ENCODE measurements at places on chromosomes 2 and 18. TPM values are rescaled to one million over a fixed set of nuclear protein-coding genes. Genes with fewer than 3 reads are reported as not detected.

SH3BP4 gene
- 15.4 TPM for total RNA-seq

TLX2 gene
- total RNA-seq = not detected

ZC3H6 gene
- 6.7 TPM for total RNA-seq

IL18RAP gene
- total RNA-seq = not detected

TFPI gene
- total RNA-seq = 310 TPM

POMC gene
- total RNA-seq = 1.0 TPM

MEP1B gene
- not detected for total RNA-seq

HNMT gene
- total RNA-seq = 24.9 TPM

MLPH gene
- 50.9 TPM for total RNA-seq

ATP6V1C2 gene
- under 0.01 TPM for total RNA-seq

ALK gene
- not detected for total RNA-seq

CAPN13 gene
- total RNA-seq = not detected

CRYGB gene
- not detected for total RNA-seq

CYRIA gene
- 0.30 TPM for total RNA-seq

CDK15 gene
- 6.3 TPM for total RNA-seq

PPP1R1C gene
- 0.28 TPM for total RNA-seq

STRN gene
- total RNA-seq = 24.8 TPM

ZDBF2 gene
- total RNA-seq = 18.9 TPM

PIAS2 gene
- 26.2 TPM for total RNA-seq

EGR4 gene
- not detected for total RNA-seq

DAPL1 gene
- not detected for total RNA-seq

ARHGAP15 gene
- not detected for total RNA-seq

SEC11C gene
- 20.9 TPM for total RNA-seq

CYBRD1 gene
- 144 TPM for total RNA-seq

TMBIM1 gene
- total RNA-seq = 165 TPM

DSG4 gene
- not detected for total RNA-seq

SERPINB5 gene
- not detected for total RNA-seq

ARHGAP28 gene
- total RNA-seq = 0.30 TPM

SPATA3 gene
- total RNA-seq = not detected

PRSS56 gene
- total RNA-seq = not detected

FTCDNL1 gene
- 1.5 TPM for total RNA-seq

GPR45 gene
- total RNA-seq = not detected

NETO1 gene
- 0.74 TPM for total RNA-seq

COX7A2L gene
- 407 TPM for total RNA-seq

CNGA3 gene
- 0.05 TPM for total RNA-seq

DSC2 gene
- 2.8 TPM for total RNA-seq

CDKL4 gene
- 3.3 TPM for total RNA-seq

SLC5A7 gene
- not detected for total RNA-seq

CGREF1 gene
- 10.4 TPM for total RNA-seq

DPP10 gene
- total RNA-seq = 0.74 TPM

MC4R gene
- not detected for total RNA-seq

PDE1A gene
- 0.89 TPM for total RNA-seq

IGFBP2 gene
- 8.9 TPM for total RNA-seq

HAT1 gene
- 28.8 TPM for total RNA-seq

AGAP1 gene
- 11.3 TPM for total RNA-seq

ABCA12 gene
- 0.28 TPM for total RNA-seq

SMC6 gene
- total RNA-seq = 46.7 TPM

TEX44 gene
- total RNA-seq = not detected

LINC00305 gene
- not detected for total RNA-seq

RTP5 gene
- not detected for total RNA-seq

RESP18 gene
- not detected for total RNA-seq

IL18R1 gene
- total RNA-seq = 0.30 TPM

NTSR2 gene
- not detected for total RNA-seq

TAF1B gene
- total RNA-seq = 18.1 TPM

UGP2 gene
- total RNA-seq = 245 TPM

HOXD9 gene
- total RNA-seq = 2.7 TPM
